Activated CD8-positive, alpha-beta memory T cell treated with anti-CD3 and anti-CD28 coated beads for 48 hours (primary cell): ENCODE measurements at places on chromosomes 7 and 10.

- DNase-seq: no peak
Observed at GRCh38 chr7:64733550-64734240, 60.5 kb upstream of the ZNF138 start.

- DNase-seq: no peak
Observed at GRCh38 chr7:134779741-134780065, 269 bp downstream of the CALD1 start.

- no peak for DNase-seq
Observed at GRCh38 chr10:34380856-34381255, 434.2 kb downstream of the PARD3 start.

GRCh38 chr7:137717811-137718271, 128.9 kb downstream of the DGKI start:
- no peak for DNase-seq

GRCh38 chr10:98378722-98379121, 36.3 kb downstream of the PYROXD2 start:
- no peak for DNase-seq

DNA sequence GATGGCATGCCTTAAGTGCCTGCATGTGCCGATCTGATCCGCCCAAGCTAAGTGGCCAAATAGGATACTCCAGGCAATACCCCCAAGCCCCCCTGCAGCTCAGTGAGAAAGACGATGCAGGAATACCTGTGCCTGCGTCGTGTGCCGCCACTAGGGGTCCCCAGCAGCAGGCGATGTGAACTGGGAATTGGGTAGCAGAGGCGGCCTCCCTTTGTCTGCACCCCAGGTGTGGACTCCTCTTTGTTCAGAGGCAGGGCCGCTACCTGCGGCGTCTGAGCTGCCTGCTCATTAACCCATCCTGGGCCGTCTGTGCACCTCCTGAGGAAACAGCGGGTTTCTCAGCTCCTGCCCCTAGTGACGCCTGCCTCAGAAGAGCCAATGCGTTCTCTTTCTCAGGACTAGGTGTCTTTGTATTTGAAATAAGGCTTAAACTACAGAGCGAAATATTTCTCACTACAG, 4.8 kb upstream of the CHN2 start:
- DNase-seq: peak; percentile 31

- no peak for DNase-seq
Observed at GRCh38 chr7:85186521-85187241, at the start of gene SEMA3D. Gene SEMA3D (minus strand): TSS chr7:85187056. CDS start chr7:85121891, 65,165 bp downstream.

GRCh38 chr7:85030893-85031292, 156.0 kb downstream of the SEMA3D start:
- DNase-seq: no peak

GRCh38 chr7:98753989-98754479, 115.8 kb downstream of the TMEM130 start:
- no peak for DNase-seq

GRCh38 chr10:101561068-101561915, 26.8 kb downstream of the POLL start:
- DNase-seq: no peak

- DNase-seq: no peak
Observed at GRCh38 chr10:128124813-128125403, 1.3 kb downstream of the MKI67 start.

DNA sequence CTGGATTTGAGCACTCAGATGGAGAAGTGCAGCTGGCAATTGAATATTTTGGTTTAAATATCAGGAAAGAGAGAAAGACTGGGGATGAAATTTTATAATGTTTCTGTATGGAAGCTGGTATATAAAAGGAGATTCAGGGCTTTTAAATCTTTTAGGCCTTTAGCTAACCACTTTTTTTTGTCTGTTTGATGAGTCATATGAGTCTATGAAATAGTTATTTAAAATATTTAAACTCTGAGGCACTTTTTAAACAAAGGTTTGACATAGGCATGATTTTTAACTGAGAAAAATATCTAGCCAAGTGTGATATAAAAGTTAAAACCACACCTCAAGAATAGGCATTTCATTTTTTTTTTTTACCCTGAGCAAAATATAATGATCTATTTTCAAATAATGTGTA, 944.3 kb downstream of the GATA3 start:
- no peak for DNase-seq

DNA sequence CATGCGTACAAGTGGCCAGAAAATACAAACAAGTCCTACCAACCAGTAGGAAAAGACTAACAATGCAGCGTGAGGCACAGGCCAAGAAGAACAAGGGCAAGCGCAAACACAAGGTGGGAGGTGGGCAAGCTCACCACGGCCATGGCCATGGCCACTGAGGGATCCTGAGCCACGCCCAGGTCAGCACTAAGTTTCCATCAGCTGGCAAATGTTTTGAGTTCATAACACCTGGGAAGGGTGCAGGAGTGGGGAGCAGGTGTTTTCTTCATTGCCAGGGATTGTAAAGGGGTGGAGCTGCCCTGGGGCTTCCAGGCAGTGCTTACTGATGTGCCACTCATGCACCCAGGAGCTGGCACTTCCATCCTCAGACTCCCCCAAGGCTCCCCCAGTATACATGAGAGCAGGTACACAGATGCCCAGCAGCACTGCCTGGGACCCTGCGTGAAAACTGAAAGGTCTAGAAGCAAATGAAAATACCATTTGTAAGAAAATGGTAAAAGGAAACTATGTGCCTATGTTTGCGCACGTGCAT, 139.2 kb upstream of the RET start:
- no peak for DNase-seq

DNA sequence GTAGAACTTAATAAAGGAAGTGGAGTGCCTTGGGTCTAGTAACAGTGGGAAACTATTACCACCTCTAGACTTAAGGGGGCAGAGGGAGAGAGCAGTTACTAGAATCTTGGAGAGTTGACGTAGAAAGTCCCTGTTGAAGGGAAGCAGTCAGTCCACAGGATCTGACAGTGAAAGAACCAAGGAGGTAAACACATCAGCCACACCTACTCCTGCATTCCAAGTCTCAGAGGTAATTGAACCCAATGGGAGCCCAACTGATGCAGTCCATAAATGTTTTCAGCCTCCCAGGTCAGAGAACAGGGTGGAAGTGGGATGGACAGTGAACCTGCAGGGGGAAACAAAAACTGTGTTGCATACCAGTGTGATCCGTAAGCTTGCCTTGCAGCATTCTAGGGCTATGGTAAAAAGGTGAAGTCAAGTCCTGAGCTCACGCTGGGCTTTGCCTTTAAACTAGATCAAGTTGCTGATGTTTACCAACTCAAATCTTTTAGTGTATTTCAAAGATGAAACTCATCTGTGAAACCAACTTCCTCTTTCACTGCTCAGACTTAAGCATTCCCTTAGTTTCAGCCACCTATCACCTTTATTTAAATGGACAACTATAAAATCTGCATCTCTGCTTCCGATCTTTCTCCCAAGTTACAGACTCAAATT, 57.2 kb downstream of the SLC16A12 start:
- DNase-seq: no peak

DNA sequence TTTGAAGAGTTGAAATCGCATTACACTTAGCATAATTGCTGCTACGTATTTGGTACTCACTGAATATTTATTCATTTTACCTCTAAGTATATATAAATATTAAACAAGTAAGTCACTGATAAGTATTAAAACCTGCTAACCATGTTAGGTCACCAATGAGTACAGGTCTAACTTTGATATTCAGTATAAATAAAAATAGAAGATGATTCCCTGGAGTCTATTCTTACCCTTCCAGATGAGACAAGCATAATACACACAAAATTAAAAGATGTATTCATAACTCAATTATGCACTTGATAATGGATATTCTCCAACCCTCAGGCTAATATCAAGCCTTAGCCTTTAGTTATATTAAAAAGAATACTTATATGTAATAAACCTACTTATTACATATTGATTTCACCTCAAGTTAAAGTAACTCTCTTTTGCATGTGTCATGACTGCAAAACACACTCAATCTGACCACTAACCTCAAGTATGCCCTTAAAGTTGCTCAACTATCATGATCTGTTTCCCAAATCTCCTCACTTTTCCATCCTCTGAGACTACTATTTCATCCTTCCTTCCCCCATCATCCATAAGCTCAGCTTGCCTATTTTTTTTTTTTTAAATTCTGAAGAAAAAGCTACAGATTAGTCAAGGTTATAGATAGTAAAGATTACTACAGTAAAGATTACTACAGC, 46.8 kb downstream of the IPMK start:
- DNase-seq: no peak

- no peak for DNase-seq
Observed at GRCh38 chr10:132493756-132494290, 43.8 kb upstream of the INPP5A start.

GRCh38 chr7:103704701-103705100, 258.7 kb upstream of the SLC26A5 start:
- no peak for DNase-seq

GRCh38 chr7:47043304-47043703, 538.6 kb downstream of the TNS3 start:
- DNase-seq: no peak

DNA sequence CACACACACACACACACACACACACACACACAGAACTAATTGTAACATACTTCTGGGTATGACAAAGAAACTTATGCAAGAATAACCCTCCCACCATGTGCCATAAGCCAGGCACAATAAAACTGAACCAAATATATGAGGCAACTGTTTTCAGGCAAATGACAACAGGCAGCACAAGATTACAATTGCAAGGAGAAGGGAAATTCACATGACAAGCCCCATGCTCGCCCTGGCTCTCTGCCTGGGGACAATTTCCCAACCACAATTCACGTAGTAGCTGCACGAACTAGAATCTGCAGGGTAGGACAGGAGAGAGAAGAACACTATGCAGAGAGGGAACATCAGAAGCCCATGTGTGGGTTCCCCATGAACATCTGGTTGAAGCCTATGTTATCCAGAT, 143.3 kb downstream of the CALN1 start:
- no peak for DNase-seq

- no peak for DNase-seq
Observed at GRCh38 chr10:122931088-122931906, 20.9 kb downstream of the FAM24A start.

DNA sequence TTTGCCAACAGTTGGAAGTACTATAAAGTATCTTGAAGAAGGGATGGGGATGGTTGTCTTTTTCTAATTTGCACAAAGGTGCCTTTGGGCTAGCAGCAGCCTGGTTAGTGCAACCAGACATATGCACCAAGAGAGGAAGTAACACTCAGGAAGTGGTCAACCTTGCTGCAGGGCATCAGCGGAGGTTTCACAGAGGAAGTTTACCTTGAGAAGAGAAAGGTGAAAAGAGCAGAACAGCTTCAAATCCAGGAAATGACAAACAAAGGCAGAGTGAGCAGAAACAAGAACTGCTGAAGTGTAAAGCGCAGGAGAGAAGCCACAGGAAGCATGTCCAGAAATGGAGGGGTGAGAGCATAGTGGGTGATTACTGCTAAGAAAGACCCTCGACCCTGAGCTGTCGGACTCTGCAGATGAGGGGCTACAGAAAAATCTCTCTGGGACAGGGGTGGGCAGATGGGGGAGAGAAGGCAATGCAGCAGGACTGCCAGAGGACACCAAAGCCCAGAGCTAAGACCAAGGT, 66.9 kb downstream of the STK17A start:
- no peak for DNase-seq

- DNase-seq: no peak
Observed at GRCh38 chr10:27355918-27356573, 115.4 kb upstream of the ACBD5 start.

GRCh38 chr10:49177391-49178355, 10.5 kb downstream of the TMEM273 start:
- peak; percentile 58 for DNase-seq

DNA sequence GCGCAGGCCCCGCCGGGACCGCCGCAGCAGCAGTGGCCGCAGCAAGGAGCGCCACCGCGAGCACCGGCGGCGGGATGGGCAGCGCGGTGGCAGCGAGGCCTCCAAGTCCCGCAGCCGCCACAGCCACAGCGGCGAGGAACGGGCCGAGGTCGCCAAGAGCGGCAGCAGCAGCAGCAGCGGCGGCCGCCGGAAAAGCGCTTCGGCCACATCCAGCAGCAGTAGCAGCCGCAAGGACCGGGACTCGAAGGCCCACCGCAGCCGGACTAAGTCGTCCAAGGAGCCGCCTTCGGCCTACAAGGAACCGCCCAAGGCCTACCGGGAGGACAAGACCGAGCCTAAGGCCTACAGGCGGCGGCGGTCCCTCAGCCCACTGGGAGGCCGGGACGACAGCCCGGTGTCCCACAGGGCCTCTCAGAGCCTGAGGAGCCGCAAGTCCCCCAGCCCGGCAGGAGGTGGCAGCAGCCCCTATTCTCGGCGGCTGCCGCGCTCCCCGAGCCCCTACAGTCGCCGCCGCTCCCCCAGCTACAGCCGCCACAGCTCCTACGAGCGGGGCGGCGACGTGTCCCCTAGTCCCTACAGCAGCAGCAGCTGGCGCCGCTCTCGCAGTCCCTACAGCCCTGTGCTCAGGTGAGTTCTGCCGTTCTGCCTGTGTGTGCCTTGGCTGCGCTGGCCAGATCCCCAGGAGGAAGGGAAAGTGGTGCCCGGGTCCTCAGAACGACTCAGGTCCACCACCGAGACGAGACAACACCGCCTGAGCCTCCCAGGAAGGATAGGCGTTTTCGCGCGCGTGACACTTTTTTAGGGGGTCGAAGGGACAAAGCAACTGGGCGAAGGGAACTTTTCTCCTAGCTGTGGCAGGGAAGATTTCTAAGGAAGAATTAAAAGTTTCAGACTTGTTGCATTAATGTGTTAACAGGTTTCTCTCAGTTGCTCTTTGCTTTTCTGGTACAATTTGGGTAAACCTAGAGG, 1.5 kb downstream of the CDK13 start:
- DNase-seq: peak; percentile 40

- DNase-seq: no peak
Observed at GRCh38 chr10:97887399-97887798, 37.8 kb downstream of the GOLGA7B start.

GRCh38 chr10:132487241-132488135, 50.1 kb upstream of the INPP5A start:
- DNase-seq: no peak

DNA sequence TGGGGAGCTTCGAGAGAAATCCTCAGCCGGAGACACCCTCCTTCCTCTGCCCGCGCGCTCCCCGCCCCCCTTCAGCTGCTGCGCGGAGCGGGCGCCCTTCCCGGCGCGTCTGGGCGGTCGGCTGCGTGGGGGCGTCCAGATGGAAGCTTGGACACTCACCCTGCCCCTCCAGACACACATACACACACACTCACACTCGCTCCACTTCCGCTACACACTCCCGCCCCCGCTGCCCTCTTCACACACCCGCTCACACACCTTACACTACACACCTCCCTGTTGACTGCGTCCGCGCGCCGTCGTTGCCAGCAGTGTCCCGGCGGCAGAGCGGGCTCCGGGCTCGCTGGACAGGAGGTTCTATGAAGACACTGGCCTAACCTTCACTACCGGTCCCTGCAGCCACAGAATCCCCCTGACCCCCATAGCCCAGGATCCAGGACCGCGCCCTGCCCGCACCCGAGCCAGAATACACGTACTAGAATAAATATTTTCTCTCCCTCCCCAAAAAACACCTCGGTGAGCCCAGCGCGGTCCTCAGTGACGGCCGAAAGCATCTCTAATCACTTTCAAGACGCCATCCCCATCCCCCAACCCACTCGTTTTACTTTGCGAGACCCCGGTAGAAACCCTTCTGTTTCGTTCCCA, 1.1 kb upstream of the EGR2 start:
- peak; percentile 45 for DNase-seq

GRCh38 chr7:152975076-152975475, 215.5 kb downstream of the ACTR3B start:
- DNase-seq: no peak

- DNase-seq: no peak
Observed at GRCh38 chr7:133428326-133428725, 175.4 kb downstream of the EXOC4 start.
